ENCODE measurements at places on chromosomes 16 and 17. TPM values are rescaled to one million over a fixed set of nuclear protein-coding genes. Genes with fewer than 3 reads are reported as not detected.

DNA sequence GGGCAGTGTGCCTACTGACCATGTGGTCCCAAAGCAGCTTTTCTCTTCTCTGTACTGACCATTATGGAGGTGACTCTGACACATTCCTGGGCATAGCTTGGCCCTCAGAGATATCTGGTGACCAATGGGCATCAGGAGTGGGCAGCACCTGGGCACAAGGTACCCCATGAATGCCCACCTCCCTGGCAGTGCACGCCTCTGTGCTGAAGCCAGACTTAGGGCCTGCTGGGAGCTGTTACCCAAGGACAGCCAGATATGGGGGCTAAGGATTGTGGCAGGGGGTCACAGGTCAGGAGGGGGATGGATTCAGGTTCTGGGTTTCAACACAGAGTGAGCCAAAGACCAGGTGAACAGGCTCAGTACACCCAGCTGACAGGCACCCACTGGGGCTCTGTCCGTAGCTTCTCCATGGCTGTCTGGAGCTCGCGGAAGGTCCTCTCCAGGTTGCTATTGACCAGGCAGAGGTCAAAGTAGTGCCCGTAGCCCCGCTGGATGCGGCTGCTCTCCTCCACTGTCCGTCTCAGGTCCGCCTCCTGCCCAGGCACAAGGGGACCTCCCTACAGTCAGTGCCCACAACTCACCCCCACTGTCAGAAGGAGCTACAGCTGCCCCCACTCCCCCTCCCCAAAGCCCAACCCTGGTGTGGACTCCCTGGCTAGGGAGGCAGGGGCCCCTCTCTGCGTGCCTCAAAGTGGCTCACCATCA lies 29.7 kb downstream of the MPP2 start:
- no peak for DNase-seq

- no peak for DNase-seq
Measured at GRCh38 chr16:73206151-73206707, 158.3 kb upstream of the ZFHX3 start.

GRCh38 chr17:26809033-26809432 lies 484.9 kb upstream of the WSB1 start:
- DNase-seq: no peak

DNA sequence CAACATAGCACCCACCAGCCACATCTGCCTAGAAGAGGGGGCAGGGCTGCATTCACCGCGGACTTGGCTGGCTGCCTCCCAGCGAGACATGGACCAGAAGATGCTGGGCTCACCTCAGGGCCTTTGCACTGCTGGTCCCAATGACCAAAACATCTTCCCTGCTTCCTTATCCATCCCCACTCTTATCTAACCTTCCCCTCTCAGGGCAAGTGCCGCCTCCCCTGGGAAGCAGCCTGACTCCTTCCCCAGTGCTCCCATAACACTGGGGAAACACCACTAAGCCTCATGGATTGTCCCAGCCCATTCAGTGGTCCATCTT lies 5.7 kb downstream of the TMC6 start:
- DNase-seq: no peak

DNA sequence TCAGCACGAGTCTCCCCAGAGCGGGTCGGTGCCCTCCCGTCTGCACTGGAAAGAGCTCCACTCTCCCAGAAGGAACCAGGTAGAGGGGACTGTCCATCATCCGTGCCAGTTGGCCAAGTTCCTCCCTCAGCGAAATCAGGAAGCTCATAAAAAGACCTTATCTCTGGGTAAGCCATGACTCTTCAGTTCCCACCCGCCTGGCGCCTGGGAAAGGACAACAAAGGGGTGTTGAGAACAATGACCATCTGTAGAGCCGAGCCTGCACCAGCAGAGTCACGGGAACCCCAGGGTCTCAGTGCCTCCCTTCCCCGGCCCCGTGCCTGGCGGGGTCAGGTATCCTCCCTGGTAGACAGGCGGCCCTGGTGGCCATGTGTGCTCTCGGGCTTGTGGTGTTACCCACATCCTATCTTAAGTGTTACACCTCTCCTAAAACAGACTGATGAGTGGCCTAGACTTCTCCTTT lies 190.7 kb downstream of the AXIN2 start:
- DNase-seq: no peak

- DNase-seq: no peak
Measured at GRCh38 chr16:51834794-51835193, 683.7 kb upstream of the SALL1 start.

KRT222 gene
- total RNA-seq: 17.9 TPM

C16orf96 gene
- 0.21 TPM for total RNA-seq

- no peak for DNase-seq
Measured at GRCh38 chr16:29806641-29807425, 504 bp downstream of the MAZ start.

DNA sequence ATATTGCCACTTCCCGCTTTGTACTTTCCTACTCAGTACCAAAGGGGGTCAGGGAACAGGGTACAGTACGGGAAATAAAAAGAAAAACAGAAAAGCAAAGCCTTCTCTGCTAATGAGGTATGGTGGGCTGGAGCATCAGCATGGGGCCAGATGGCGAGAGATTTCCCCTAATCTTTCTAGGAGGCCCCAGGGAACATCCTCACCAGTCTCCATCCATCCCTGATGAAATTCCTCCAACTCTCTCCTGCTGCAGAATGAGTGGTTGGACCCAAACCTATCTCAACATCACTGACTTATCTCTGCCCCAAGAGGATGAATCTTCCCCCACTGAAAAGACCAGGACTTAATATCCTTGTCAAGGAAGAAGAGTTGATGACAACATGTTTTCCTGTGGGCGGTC lies 185.6 kb downstream of the C16orf78 start:
- no peak for DNase-seq

DNA sequence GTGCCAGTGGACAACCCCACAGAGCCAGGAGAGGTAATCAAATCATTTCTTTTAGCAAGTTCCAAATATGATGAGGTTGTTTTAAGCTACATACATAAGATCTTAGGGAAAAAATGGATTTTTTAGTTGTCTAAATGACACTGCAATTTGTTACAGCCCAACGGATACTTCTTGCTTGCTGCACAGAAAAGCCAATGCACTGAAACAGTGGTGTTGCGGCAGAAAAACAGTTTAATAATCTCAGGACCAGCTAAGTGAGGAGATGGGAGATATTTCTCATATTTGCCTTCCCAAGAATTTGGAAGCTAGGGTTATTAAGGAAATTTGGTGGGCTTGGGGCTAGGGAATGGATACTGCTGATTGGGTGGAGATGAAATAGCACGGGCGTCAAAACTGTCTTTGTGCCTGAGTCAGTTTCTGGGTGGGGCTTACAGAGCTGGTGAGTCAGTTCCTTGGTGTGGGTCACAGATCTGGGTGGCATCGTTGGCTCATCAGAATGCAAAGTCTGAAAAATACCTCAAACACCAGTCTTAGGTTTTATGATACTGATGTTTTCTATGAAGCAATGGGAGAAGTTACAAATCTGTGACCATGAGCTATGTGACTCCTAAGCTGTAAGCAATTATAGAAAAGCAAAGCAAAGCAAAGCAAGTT lies 255.4 kb downstream of the IRX3 start:
- no peak for DNase-seq

GRCh38 chr17:50563092-50563511 lies 2.6 kb downstream of the CACNA1G start:
- DNase-seq: no peak

GRCh38 chr16:57479976-57480753 lies 6.1 kb downstream of the DOK4 start:
- DNase-seq: no peak

Measured in tibial nerve (tissue), 4 donors.